ENCODE measurements at places on chromosomes 3 and 15.

DNA sequence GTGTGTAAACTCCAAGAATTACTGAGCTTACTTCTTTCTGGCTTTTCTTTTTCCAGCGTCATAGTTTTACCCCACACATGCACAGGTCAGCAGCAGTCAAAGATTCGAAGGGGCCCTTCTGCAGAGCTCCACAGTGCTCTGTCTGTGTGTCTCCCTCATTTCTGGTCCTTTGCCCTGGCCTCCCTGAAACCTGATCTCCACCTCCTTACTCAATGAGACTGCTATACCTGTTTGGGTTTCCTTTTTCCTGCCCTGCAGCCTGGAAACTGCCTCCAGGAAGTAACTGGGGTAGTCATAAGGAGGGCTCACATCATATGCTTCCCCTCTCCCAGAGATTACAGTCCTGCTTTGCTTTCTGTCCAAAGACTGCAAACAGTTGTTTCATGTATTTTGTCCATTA is 82.8 kb upstream of the TNIK start:
- no peak for DNase-seq

DNA sequence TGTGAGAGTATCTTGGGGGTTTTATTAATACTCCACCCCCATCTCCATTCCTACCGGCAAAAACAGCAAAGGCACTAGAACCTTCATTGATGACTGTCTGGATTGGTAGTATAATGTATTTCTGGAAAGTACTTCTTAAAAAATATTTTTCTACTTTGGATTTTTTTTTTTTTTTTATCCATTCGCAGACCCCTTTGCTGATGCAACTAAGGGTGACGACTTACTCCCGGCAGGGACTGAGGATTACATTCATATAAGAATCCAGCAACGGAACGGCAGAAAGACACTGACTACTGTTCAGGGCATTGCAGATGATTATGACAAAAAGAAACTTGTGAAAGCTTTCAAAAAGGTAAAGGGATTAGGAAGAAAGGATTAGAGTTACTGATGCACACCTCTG is 1.2 kb downstream of the EIF1B start:
- no peak for DNase-seq

GRCh38 chr15:43250785-43251184 is 15.9 kb downstream of the TGM5 start:
- no peak for DNase-seq

GRCh38 chr3:171346019-171346418 is 114.2 kb downstream of the TNIK start:
- DNase-seq, result no peak

DNA sequence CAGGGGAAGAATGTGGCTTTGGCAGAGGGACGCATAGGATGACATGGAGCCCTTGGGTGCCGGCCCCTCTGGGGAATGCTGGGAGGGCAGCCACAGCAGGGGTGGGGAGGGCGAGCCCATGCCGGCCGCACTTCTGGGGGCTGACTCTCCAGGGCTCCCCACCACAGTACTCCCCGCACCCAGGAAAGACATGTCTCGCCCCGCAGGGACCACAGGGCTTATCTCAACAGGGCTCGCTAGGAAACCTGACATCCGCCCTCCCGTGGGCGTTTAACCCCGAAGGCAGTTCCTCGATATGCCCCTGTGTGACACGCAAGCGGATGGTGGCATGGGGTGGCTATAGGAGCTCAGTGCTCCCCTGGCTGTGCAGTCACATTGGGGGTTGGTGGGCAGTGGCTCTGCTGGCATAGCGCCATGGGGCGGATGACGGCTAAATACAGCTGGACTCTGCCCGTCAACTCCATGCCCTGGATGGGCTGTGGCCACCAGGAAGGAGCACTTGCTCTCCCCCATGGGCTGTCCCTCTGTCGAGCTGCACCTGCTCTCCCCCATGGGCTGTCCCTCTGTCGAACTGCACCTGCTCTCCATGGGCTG is 141.4 kb downstream of the ADAMTS17 start:
- no peak for DNase-seq

DNA sequence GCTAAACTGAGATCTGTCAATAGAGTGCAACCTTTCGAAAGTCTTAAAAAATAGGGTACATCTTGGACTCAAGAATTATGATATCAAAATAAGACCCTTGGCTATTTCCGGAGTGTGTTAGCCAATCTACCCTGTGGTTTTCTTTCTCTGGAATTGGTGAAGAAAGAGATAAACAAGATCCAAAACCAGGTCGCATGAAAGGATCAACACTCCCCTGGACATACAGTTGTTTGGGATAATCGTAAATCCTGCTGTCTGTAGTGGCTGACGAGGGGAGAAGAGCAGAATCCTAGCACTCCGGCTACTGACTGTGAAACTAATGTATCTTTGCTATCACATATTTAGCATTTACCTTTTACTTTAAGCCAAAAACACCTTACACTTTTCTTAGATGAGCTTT is 30.9 kb downstream of the FNDC3B start:
- no peak for DNase-seq

DNA sequence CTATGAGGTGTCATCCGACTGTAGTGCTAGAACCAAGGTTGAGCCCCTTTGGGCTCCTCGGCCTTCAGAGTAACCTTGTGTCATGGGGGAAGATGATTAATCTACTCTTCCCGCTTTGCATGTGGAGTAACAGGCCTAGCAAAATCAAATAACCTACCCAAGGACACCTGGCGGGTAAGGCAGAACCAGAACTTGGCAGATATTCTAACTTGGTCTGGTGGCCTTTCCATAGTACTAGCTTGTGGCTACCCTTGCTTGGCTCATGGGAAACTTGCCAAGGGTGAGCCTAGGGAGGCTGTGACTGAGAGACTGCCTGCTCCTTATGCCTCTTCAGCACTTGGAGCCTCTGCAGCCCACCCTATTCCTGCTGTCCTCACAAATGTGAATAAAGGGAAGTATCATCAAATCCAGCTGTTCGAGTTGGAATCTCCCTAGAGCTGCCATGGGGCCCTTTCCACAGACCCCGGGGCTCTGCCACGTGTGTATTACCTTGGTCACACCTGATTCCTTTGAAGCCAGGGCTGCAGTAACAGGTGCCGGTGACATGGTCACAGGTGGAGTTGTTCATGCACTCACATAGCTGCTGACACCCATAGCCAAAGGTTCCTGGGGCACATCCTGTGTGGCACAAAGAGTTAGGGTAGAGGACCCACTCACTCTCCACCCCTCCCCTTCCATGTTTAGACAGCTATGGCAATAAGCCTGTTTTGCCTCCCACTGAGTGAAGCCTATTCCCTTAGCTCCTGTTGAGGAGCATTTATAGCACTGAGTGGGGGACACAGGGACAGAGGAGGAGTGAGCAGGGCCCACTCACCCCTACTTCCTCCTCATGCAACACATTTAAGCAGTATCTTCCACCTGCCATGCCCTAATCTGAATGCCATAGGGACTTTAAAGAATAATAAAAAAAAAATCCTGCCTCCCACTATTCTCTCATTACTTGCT is 46.0 kb downstream of the RAB11A start:
- no peak for DNase-seq

GRCh38 chr3:72234391-72234790 is 449.4 kb upstream of the PROK2 start:
- no peak for DNase-seq

All from activated CD4-positive, alpha-beta T cell treated with anti-CD3 and anti-CD28 coated beads, Interleukin-2, amount 50 U/mL, for 4 hours (primary cell).